ENCODE measurements at places on chromosomes 13 and 19.

DNA sequence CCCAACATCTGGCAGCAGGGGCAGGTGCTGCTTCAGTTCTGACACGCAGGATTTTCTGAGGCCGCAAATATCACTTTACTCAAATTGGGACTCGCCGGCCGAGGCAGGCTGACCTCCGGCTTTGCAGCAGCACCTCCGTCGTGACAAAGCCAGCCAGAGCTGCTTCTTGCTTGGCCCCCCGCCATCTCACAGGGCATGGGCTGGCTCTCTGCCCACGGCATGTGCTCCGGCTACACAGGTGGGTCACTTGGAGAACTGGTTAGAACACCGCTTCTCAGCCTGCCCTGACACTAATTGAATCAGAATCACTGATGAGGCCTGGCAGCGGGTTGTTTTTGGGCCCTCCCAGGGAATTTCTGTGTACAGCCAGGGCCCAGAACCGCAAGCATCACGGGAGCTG, 112.3 kb downstream of the SLC7A1 start:
- DNase-seq: no peak

DNA sequence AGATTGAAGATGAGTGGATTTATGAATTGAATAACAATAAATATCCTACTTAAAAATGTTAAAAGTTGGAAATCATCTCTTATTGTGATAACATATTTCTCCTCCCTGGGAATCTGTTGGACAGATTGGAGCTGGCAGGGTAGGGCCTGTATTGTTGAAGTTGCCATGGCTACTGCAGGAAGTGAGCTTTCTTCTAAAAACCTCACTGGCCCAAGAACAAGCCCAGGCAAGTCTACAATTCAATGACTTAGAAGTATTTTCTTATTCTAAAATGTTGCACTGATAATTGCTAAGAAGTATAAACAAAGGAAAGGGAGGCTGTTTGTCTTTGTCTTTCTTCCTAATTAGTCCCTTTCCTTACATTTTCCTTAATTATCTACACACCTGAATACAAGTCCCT, 112.1 kb downstream of the DLEU7 start:
- no peak for DNase-seq

DNA sequence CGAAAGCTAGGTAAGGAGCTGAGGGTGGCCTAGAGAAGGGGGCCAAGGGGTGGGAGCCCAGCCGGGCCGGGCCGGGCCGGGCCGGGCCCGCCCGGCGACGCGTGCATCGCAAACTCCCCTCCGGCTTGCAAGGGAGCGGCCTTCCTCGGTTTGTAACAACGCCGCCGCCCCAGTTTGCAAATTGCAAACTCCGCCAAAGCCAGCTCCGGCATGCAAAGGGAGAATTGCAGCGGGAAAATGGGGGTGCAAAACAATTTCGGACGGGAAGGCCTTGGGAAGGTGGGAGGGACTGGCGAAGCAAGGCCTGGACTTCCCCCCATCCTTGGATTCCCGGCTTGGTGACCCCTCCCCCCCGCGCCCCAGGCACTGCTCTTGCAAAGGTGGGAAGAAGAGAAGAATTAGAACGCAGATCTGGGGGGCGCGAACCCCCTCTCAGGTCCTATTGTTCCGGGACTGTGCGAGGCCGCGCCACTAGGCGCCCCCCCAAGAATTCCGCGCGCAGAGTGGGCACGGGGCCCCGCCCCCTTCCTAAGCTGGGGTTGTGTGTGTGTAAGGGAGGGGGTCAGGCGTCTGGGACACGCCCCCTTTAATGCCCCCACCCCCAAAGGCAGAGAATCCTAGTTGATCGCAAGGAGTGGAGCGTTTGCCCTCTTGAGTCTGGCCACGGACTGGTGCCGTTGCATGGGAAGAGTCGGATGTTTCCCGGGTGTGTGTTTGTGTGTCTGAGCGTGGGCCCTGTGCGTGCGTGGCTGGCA, 926 bp downstream of the PRR12 start:
- peak; percentile 36 for DNase-seq

DNA sequence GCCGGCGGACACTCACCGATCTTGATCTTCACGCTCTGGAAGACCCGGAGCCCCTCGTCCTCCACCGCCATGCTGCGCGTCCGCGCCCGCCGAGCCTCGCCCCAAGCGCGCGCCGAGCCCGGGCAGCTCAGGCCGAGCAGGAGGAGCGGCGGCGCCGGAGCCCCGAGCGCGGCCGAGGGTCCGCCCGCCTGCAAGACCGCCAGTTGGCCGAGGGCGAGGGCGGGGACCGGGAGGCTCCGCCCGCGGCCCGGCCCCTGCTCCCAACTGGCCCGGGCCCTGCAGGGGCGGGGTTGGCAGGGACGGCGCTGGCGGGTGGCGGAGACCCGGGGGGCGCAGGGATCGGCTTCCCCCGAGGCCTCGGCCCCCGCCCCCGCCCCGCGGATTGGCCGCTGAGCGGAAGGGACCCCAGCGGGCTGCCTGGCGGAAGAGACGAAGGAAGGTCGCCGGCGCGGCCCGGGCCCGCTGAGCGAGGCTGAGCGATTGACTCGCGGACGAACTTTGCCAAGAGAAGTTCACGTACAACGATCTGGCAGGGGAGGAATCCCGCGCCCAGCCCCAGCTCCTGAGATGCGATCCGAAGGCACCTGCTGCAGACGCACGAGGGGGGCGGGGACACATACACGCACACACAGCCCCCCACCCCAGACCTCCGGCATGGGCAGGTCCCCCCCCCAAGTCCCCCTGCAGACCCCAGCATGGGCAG, at the start of gene RASA3:
Gene RASA3 (minus strand): TSS at position 205 of the 703 bp plus-strand sequence. CDS start 134 bp downstream, at position 71.
- DNase-seq: peak; percentile 98

- no peak for DNase-seq
These were observed 132.1 kb upstream of the KLF12 start for GRCh38 chr13:74266309-74266708.

DNA sequence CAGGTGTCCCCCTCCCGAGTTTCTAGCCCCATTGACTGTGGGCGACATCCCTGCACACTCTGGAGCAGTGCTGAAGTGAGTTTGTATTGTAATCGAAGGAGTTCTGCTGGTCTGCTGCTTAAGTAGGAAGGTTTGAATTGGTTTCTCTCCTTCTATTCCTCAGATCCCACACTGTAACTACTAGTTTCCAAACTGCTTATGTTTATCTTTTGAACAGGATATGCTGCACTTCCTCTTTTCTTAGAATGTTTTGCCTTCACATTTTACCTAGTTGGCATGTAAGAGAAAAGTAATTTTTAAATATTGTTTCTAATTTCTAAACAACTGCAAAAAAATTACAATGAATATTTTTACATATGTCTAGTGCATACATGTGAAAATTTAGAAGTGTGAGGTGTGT, 511.8 kb downstream of the KLF12 start:
- no peak for DNase-seq

DNA sequence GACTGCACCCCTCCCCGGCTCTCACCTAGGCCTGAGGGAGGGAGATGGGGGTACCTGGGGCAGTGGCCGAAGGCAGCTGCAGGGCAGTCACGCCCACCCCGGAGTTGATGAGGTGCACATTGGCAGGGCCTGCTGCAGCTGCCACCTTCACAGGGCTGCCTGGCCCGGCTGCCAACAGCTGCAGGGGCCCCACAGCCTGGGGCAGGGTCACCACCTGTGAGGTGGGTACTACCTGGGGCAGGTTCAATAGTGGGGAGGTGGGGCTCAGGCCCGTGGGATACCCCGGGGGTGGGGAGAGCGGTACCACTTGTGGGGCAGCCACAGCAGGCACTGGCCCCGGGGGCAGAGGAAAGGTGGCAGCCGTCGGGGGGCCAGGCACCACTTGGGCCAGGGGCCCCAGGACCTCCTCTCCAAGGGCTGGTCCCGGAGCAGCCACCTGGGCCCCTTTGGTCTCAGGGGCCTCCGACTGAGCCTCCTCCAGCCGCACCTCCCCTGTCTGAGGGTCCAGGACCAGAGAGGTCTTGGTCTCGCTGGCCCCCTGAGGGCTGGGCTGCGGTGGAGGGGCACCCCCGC, 2.7 kb downstream of the SIX5 start:
- DNase-seq: no peak

- peak; percentile 7 for DNase-seq
These were observed 1651.9 kb upstream of the MIR17HG start for GRCh38 chr13:89695343-89696257.

GRCh38 chr19:44611812-44612295, 1.5 kb upstream of the IGSF23 start:
- DNase-seq: no peak

GRCh38 chr19:29988351-29988750, 46.3 kb downstream of the URI1 start:
- no peak for DNase-seq

GRCh38 chr13:19573120-19573716, 11.9 kb upstream of the TPTE2 start:
- no peak for DNase-seq

DNA sequence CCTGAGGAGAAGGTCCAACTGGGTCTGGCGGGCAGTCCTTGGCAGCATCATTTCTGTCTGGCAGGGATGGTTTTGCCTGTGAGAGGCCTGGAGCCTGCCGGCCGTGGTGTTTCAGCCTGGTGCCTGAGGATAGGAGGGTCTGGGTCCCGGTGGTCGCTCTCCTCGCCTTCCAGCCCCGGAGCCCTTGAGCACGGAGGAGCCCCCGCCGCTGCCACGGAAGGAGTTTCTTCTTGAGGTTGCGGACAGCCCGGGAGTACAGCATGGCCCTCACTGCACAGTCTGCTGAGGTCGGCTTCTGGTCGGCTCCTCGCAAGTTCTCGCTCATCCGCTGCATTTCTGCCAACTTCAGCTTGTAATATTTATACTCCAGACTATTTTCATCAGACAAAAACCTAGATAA, 23.4 kb downstream of the SUGP2 start:
- no peak for DNase-seq

GRCh38 chr13:110343241-110343865, 36.3 kb downstream of the COL4A2 start:
- no peak for DNase-seq

DNA sequence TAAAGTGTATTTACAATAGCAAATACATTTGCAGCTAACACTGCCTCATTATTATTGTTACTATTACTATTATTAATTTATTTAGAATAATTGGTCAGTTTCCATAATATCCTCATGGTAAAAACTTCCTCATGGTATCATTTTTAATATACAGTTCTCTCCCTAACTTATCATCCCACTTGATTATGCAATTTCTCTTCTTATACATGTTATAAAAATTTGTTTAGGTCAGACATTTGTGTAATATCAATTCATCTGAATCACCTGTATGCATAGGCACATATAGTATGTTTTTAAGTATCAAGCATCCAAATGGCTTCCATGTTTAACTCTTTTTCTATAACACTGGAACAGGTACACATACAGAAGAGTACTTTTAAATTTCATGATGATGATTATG, 210.8 kb upstream of the STARD13 start:
- DNase-seq: no peak

GRCh38 chr13:93927431-93927830, 552.1 kb downstream of the DCT start:
- DNase-seq: no peak

DNA sequence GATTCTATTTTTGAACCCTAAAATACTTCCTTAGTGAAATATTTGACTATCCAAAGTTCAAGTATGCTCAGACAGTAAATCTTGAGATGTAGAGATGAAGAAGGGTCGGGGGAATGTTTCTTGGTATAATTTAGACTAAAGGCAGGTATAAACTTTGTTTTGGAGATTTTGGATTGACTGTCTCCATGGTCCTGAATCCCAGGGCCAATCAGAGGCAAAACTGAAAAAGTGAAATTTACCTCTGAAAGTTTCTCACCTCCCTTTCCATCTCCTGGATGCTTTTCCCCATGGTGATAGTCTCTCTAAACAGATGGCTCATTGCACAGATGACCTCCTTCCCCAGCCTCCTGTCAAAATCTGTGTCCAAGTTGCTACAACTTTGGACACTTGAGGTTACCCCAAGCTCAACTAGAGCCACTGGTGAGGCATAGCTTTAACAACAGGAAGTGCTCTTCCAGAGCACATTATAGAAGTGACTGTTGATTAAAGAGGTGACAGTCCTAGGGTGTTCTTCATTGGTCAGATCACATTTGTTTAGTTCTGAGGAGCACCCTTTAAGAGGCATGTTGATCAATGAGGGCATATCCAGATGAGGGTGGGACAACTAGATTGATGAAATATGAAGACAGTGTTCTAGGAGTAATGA, 128.4 kb downstream of the AKAP11 start:
- DNase-seq: no peak

GRCh38 chr19:45591004-45591637, 6.5 kb upstream of the OPA3 start:
- DNase-seq: no peak

DNA sequence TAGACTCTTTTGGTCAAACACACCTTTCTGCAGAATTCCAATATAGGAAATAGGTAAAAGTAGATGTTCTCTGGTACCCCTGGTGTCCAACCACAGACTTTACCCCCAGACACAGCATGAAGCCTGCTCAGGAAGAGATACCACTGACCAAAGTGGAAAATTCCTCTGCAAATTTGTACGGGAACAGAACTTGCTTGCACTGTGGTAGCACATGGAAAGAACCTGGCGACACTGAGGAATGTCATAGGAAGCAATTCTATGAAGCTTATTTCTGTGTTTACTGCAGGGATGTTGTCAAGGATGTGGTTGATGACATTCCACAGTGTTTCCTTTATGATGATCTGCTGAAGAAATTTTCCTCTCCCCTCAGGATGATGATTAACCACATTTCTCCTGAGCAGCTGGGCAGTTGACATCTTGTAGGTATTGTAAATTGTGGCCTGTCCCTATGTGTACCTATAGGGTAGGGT, 48.9 kb upstream of the TNFSF11 start:
- no peak for DNase-seq

- no peak for DNase-seq
These were observed 2.0 kb upstream of the PIK3R2 start for GRCh38 chr19:18150776-18151624.

- DNase-seq: no peak
These were observed 1288.9 kb upstream of the SLC10A2 start for GRCh38 chr13:104355041-104355670.

DNA sequence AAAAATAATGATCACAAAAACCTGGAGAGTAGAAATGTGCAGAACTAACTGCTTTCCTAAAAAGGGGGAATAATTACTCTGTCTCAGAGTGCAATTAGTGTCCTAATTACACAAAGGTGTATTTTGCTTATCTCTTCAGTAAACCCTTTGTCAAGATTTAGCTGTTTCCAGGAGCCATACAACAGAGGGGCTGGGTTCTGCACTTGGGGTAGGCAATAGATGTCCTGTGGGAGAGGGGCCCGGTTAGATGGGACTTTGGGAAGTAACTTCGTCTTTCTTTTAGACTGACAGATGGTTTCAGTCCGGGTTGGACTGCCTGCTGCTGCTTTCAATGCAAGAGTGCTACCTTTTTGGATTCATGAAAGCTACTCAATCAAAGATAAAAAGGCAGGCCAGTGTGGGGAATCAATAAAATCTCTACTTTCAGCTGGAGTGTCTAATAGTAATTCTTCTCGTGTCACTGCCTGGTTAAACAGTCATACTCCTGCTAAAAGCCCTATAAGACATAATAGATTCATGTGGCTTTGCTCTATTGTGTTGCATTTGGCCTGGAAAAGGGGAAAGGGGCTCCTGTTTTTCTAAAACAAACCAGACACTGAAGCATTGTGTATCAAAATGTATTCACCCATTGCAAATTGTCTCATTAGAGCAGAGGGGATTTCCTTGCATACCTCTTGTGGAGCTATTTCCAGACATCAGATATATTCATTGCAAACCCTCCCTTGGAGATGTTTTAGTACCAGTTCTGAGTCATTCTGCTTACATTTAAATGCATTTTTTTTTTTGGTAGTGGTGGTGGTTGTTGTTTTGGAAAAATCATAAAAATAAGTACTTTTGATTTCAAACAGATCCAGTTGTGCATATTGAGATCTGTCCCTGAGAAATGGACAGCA, 83.3 kb upstream of the PCDH8 start:
- no peak for DNase-seq
